ENCODE measurements at places on chromosomes 13 and 19.

GRCh38 chr13:75947448-75947847 is 311.3 kb downstream of the LMO7 start:
- DNase-seq, result no peak

DNA sequence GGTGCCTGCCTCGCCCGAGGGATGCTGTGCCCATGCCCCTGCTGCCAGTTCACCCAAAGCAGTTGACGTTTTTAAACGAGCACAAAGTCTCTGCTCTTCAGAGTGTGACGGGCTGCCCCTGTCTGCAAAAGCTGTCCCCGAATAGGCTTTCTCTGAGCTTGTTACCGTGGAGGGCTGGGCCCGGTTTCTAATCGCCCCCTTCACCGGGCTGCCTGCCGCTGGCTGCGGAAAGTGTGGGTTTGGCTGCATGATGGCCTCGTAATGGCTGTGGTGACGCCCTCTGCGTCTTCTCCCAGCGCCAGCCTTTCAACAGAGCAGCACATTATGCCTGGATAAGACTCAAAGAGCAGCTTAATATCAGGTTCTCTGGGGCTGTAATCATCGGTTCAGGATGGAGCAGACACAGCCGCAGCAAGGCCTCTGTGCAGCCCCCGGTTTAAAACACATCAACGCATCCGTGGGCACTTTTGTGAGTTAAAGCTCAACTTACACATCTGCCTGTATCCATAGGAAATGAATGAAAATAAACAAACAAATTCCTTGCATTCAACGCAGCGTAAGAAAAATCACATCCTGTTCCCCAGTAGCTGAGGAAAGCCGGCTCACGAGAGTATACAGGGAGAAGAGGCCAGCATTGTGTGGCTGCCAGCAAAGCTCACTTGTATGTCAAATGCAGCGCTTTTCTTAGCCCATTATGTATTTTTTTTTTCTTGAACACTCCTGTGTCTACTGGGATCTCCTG is 166.4 kb upstream of the SOX1 start:
- DNase-seq, result no peak

GRCh38 chr13:78606471-78607408 is 3.4 kb upstream of the POU4F1 start:
- DNase-seq, result no peak

- no peak for DNase-seq
These were observed 174.9 kb upstream of the UBL3 start for GRCh38 chr13:30025351-30025750.

GRCh38 chr19:57351867-57352266 is 796 bp downstream of the ZNF304 start:
- no peak for DNase-seq

DNA sequence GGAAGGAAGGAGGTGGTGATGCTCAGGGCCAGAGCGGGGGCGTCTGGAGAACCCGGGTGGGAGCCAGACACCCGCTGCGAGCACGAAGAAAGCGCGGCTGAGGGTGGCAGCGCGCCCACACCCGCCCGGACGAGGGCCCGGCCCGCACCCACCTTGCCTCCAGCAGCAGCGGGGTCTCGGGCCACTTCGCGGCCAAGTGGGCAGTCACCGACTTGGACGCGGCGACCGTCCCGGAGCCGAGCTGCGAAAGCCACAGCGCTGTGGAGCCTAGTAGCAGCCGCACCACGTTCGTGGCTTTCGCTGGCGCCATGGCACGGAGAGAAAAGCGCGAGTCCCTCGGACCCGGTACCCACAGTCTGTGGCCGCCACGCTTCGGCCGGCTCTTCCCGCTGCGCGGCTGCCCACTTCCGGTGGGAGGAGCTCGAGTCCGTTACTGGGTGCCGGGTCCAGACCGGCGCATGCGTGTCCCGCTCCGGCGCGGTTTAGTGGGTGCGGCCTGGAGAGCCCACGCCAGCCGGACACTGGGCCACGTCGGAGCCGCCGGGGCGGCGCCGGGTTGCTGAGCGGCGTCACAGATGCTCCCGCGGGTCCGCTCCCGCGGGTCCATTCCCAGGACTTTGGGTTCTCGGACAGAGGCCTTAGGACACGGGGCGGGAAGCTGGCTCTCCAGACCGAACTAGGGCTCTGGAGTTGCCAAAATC is at the start of gene UGGT2:
Gene UGGT2 (minus strand): TSS at position 399 of the 701 bp plus-strand sequence. CDS start 89 bp downstream, at position 310.
- no peak for DNase-seq

DNA sequence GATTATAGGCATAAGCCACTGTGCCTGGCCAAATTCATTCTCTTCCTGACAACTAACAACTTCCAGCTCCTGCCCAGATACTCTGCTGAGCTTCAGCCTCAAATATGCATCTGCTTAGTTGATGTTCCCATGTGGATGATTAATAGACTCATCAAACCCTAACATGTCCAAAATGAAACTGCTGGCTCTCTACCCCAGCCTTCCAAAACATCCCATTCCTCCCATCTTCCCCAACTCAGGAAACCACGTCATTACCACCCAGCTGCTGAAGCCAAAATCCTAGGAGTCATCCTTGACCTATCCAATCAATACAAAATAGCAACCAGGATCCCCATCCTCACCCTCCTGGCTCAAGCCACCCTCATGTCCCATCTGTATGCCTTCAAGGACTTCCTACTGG is 20.9 kb downstream of the POU2F2 start:
- no peak for DNase-seq

DNA sequence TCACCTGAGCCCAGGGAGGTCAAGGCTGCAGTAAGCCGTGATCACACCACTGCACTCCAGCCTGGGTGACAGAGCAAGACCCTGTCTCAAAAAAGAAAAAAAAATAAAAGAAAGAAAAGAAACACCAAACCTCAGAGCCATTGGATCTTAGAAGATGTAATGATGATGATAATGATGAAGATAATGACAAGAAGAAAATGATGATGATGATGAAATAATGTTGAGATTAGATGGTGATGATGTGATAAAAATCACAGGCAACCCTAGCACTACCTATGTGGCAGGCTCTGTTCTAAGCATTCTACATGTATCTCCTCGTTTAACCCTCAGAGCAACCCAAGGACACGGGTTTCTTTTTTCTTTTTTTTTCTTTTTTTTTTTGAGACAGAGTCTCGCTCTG is 20.1 kb upstream of the HNRNPUL1 start:
- no peak for DNase-seq

DNA sequence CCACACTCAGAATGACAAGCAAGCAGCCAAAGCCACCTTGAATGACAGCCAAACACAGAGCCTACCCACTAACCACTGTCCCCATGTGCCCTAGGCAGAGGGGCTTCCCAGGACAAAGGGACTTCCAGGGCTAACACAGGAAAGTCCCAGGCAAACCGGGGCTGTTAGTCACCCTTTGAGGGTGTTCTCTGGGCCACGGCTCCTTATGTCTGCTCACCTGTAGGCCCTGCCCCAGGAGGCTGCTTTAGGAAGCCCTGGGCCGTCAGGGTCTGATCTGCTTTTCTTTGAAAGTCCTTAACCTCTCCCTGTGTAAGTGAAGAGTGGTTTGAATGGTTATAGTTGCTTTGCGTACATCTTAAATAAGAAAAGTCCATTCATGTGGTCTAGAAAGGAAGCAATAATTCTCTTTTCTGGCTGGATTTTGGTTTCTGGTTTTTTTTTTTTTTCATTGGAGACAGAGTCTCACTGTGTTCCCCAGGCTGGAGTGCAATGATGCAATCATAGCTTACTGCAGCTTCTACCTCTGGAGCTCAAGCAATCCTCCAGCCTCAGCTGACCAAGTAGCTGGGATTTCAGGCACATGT is 161.4 kb downstream of the EFNB2 start:
- DNase-seq, result peak; percentile 16

- DNase-seq, result no peak
These were observed 236.6 kb upstream of the MAB21L1 start for GRCh38 chr13:35712907-35713761.

GRCh38 chr13:110388108-110388943 is 81.2 kb downstream of the COL4A2 start:
- DNase-seq, result no peak

DNA sequence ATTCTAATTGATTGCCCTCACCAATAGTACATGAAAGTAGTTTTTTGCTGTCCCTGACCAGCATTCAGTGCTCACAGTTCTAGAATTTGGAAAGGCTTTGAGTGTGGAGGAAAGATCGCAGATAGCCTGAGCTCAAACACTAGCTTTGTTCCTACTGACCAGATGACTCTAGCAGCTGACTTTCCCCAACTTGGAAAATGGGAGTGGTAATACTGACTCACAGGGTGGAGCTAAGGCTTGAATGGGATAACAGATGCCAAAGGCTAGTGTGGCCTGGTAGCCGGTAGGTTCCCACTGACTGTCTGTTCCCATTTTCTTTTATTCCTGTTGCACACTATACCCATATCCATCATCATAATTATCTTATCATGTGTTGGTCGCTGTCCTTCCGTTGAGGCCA is 3.7 kb downstream of the ZSCAN22 start:
- DNase-seq, result no peak

DNA sequence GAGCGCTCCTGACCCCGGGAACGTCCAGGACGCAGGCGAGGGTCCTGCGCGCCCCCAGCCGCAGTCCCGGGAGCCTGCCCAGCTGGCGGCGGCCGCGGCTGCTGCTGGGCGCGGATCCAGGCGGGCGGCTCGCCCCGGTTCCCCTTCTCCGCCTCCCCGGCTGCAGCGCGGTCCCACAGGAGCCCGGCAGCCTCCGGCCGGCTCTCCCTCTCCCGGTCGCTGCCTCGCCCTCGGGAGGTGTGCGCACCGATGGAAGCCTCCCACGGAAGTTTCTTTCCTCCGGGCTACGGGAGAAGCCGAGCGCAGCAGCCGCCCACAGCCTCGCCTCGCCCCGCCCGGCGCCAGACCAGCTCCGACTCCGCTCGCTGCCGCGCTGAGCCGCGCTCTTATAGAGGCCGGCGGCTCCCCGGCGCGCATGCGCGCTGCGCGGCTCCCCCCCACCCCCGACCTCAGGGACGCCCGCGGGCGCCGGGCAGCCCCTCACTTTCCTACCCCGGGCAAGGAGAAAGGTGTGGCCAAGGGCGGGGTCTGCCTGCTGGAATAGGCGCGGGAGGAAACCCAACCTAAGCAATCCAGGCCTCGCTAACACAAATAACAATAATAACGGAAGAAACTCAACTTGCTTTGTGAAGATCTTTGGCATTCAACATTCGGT is at the start of gene SHISA2:
Gene SHISA2 (minus strand): TSS at position 360 of the 655 bp plus-strand sequence. CDS start 1,041 bp downstream, outside the sequence.
- DNase-seq, result peak; percentile 44

GRCh38 chr19:3163230-3163886 is 15.2 kb upstream of the S1PR4 start:
- peak; percentile 78 for DNase-seq

DNA sequence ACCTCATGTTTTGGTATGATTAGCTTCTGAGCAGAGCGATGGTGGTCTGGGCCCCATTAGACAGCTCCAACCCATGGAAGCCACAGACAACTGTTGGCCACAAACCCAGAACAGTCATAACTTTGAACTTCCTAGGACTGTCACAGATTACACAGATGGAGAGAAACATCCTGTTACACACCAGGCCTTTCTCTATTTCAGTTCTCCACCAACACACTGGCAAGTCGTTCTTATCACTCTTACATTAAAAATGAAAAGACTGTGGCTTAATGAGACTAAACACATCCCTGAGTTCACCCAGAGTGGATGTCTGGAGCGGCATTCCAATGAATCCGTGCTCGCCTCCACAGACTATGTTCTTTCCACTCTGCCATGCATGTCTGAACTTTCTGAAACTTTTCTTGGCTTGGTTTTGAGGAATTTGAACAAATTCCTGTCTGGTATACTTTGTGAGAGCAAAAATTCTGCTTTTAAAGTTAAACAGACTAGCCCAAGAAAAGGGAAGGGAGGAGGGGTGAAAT is 109.1 kb downstream of the NALCN start:
- no peak for DNase-seq

DNA sequence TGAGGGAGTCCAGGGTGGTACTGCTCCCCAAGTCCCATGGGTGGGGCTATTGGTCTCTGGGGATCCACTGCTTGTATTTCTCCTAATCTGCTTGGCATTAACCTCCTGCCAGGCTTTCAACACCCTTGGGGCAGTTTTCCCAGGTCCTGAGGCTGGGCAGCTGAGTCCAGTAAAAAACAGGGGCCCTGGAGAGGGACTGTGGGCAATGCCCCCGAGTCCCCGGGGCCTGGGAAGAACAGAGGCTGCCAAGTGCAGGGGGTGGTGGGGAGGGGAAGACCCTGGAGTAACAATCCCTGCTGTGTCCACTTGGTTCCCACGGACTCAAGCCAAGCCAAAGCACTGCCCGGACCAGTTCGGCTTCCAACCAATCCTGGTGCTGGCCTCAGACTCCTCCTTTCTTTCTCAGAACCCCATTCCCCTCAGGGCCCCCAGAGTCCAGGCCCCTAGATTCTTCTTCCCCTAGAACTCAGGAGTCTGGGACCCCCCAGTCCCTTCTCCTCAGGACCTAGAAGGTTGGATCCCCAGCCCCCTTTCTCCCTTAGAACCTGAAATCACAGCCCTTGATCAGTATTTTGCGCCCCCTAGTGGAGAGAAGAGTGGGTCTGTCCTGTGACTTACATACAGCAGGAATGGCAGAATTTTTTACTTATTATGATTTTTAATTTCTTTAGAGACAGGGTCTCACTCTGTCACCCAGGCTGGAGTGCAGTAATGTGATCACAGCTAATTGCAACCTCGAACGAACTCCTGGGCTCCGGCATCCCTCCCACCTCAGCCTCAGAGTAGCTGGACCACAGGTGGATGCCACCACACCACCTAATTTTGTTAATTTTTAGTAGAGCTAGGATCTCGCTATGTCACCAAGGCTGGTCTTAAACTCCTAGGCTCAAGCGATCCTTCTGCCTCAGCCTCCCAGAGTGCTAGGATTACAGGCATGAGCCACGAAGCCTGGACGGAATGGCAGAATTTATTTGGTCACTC is 3.7 kb upstream of the CLPTM1 start:
- peak; percentile 56 for DNase-seq

DNA sequence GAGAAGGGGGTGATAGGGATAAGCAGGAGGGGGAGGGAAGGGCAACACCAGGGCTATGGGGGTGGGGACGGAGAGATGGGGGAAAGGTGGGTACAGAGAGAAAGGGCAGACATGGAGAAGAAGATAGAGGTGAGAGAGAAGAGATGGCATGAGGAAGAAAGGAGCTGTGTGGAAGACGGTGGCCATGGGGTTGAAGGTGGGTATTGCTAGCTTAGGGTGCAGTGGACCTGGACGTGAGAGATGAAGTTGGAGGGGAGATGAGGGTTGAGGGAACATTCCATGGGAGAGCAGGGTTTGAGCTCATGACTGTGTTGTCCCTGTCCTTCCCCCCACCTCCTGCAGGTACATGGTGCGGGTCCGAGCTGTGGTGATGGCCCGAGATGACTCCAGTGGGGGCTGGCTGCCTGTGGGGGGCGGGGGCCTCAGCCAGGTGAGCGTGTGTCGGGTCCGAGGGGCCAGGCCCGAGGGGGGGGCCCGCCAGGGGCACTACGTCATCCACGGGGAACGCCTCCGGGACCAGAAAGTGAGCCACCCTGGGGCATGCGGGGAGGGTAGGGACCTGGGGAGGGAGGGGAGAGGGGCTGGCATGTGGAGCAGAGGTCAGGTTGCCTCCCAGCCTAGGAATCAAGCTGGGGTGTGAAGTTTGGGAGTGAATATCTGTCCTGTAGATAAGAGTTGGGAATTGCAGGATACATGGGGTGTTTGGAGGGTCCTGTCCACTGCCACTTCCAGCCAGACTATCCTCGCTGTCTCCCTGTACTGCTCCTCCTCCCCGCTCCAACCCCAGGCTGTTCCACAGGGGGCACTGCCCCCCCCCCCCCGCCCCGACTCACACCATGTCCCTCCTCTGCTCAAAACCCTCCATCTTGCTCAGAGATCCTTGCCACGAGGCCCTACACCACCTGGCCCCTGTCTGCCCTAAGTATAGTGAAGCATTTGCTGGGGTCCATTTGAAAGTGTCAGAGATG is 1.7 kb downstream of the SPRED3 start:
- DNase-seq, result no peak

GRCh38 chr13:83895994-83896580 is 13.8 kb upstream of the SLITRK1 start:
- DNase-seq, result no peak

GRCh38 chr13:63042686-63043085 is 1627.0 kb upstream of the PCDH20 start:
- no peak for DNase-seq

GRCh38 chr13:28161370-28161769 is 23.0 kb downstream of the PAN3 start:
- no peak for DNase-seq

Measured in activated CD4-positive, alpha-beta memory T cell treated with anti-CD3 and anti-CD28 coated beads for 36 hours (primary cell).